Muscle of arm (tissue), 14 donors: ENCODE measurements at places on chromosomes 2 and 18. TPM values are rescaled to one million over a fixed set of nuclear protein-coding genes. Genes with fewer than 3 reads are reported as not detected.
A peak's percentile ranks its signal among the peaks of the same experiment; 100 is the strongest.

- DNase-seq: no peak
Measured at GRCh38 chr2:227374158-227374557, 4.9 kb downstream of the TM4SF20 start.

GRCh38 chr18:8908792-8909510 lies 193.5 kb upstream of the NDUFV2 start:
- DNase-seq: no peak

GRCh38 chr2:45636008-45636407 lies 15.5 kb upstream of the PRKCE start:
- DNase-seq: no peak

DNA sequence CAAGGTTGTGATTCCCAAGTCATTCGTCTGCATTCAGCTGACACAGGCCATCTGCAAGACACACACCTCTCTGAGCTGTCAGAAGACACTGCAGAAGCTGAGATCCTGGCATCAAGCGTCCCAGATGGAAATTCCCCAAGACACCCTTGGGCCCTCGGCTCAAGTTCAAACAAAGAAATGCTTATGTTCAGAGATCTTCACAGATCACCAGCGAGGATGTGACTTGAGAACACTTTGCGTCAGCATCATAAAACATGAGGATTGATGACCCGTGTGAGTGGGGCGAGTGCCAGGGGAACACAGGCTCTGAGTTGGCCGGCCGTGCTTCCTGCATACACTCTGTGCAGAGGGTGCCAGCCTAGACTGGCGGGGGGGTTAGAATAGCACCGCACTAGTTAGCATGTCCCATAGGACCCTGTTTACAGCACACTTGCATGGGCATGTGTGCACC lies 36.8 kb downstream of the KCNIP3 start:
- DNase-seq: no peak

DNA sequence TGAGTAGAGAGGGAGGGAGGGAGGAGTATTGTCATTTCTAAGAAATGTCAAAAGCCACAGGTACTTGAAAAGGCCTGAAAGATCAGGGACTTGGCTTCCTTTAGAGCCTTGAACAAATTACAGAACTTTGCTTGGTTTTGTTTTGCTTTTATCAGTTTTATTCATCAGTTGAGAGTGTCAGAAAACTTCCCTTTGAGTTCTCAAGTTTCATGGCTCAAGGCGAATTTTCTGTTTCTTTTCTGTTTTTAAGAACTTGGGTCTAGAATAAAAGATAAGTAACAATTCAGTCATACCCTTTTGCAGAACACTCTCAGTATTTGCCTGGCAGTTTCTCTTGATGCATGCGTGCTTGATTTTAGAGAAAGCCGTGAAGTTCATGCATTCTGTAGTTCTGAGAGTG lies 531.9 kb downstream of the PARD3B start:
- no peak for DNase-seq

- peak; percentile 92 for DNase-seq
Measured at GRCh38 chr2:144519934-144520731, at the start of gene ZEB2. ZEB2 (minus strand) TSS chr2:144520119; CDS start chr2:144517350, 2,769 bp downstream.

DNA sequence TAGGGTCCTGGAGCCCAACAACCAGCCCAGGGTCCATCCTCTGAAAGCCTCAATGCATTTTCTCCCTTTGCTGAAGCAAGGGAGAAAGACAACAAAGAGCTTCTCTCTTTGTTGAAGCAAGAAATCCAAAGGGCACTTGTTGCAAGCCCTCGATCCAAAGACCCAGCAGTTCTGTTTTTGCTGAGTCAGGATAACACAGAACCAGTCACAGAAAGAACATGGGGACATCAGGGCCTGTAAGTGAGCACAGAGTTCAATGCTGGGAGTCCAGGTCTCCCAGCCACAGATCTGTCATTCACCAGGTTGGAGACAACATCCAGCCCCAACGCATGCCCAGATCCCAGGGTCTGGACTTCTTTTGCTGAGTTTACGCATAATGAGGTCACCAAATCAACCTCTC lies 315.8 kb upstream of the KLHL29 start:
- DNase-seq: no peak

GRCh38 chr2:161488879-161489278 lies 72.8 kb downstream of the TBR1 start:
- DNase-seq: no peak

- DNase-seq: peak; percentile 25
Measured at GRCh38 chr2:124524155-124524915, 499.2 kb downstream of the CNTNAP5 start.

GRCh38 chr2:147355706-147356105 lies 489.1 kb upstream of the ACVR2A start:
- DNase-seq: no peak

GRCh38 chr2:13103778-13104493 lies 387.2 kb downstream of the TRIB2 start:
- DNase-seq: no peak

DNA sequence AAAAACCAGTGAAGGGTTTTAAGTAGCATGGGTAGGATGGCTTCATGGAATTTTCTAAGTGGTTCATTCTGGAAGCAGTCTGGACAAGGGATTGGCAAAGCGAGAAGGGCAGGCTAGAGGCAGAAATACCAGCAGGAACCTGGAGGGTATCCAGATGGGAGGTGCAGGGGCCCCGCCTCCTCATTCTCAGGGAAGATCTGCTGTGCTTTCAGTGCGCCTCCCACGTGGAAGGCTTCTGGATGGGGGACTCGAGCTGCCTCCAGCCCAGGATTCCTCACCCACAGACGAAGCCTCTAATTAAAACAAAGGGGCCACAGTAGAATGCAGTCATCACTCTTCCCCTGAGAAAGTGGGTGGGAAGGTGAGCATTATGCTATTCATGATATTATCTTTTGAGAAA lies 79.8 kb downstream of the VSNL1 start:
- no peak for DNase-seq

GRCh38 chr2:10109311-10109710 lies 13.2 kb upstream of the RRM2 start:
- no peak for DNase-seq

DNA sequence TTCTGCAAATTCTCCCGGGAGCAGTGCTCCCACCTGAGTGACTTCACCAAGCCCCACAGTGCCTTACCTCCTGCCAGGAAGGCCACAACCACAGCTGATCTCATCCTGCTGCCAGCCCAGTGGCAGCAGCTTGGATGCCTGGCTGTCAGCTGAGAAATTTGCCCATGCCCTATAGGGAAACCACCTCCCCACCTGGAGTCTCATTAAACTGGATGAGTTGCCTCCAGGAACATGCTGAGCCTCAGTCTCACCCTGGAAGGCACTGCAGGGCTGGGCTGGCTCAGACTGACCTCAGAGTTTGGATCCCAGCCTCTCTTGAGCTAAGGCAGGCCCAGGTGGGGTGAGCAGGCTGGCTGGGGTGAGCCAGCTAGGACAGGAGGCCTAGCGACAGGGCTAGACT lies 23.3 kb downstream of the REEP1 start:
- DNase-seq: no peak

GRCh38 chr18:44895176-44895798 lies 214.6 kb downstream of the SETBP1 start:
- no peak for DNase-seq

- DNase-seq: peak; percentile 48
Measured at GRCh38 chr2:196453613-196454047, 185.9 kb upstream of the CCDC150 start.

DNA sequence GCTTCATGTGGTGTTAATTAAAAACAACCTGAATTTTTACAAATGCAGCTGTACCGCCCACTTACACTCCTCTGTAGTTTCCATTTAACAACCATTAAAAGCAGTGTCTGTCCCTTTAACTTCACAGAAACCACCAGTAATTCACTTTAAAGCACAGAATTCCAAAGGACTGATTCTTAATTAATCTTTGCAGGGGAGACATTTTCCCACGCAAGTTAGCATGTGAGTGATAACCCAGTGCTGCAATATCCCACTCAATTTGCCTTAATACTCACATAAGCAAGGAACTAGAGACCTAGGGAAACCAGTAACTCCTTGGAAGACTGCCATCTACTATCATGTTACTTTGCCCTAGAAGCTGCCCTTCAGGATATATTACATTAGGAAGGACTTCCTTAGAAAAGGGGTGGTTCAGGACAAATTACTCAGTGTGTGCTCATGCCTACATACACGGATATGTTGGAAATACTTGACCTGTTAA lies 102.3 kb downstream of the OSR1 start:
- no peak for DNase-seq

DNA sequence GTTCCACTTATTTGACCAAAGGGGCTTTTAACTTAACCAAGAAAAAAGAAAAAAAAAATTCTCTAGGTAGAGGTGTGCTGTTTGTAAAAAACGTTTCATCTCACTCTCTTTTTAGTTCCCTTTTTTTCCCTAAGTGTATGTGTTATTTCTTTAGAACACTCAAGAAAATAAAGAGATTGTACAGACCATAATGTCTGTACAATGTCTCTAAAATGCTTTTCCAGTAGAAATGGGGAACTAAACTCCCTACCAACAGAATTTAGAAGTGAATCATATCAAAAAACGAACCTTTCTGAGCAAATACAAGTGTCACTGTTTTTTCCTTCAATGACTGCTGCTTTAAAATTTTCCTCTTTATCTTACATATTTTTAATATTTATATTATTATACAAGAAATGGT lies 72.0 kb downstream of the CDH7 start:
- DNase-seq: no peak

DNA sequence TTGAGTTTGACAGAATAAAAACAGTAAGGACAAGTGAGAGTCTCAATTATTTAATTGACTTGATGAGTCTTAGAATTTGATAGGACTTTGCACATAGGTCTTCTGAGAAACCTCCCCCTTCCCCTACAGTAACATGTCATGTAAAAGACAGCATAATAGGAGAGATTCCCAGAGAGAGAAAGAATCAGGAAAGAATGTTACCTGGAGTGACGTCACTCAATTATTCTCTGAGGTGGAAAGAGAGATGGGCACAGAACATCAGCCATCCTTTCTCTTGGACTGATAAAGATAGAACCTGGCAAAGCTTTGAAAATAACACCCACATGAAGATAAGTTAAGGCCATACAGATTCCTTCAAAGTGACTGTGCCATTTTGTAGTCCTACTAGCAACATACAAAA lies 19.3 kb upstream of the FRZB start:
- DNase-seq: no peak

- peak; percentile 30 for DNase-seq
Measured at GRCh38 chr2:29115797-29116781, 874 bp downstream of the CLIP4 start.

GRCh38 chr2:46643493-46643892 lies 164.1 kb downstream of the TMEM247 start:
- DNase-seq: no peak

DNA sequence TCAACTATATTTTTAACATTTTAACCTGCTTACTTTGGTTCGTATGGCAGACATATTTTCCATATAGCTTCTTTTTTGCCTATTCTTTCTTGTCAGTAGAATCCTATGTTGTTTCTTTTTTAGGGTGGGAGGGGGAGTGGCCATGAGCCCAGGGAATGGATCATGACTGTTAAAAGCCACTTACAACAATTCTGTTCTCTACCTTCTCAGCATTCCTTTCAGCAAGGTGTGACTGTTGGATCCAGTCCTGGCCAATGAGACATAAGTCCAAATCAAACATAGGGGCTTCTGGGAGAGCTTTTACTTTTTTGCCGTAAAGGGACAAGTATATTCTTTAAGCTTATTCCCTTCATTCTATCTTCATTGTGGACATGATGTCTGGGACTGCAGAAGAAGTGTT lies 25.0 kb upstream of the DNAH6 start:
- no peak for DNase-seq

DNA sequence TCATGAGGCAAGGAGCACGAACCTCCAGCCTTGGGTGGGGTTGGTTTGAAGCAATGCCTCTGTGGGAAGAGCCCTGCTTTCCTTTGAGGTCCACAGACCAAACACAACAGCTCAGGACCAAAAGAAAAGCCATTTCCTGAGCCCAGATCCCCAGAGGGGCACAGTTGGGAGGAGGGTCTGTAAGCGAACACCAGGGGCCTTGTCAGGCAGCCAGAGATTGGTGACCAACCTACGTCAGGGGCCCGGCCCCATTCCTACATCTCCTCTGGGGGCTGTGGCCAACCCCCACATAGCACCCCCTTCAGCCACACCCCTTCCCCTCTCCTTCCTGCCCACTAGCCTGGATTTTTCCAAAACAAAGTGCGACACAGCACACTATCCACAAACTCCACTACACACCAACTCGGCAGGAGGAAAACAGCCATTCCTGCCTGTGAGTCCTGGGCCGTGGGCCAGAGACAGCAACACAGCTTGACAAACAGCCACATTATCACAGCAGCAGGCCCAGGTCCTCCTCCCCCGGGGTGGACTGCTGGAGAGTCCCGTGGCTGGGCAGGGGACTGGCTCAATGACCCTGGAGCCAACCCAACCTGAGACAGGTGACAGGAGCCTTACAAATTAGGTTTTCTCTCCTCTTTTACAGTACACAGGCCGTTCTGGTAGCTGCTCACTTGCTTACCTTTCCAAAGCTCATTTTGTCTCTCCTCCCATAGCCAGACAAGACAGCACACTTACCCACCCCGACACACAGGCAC lies 98.8 kb downstream of the TNS1 start:
- peak; percentile 67 for DNase-seq

DNA sequence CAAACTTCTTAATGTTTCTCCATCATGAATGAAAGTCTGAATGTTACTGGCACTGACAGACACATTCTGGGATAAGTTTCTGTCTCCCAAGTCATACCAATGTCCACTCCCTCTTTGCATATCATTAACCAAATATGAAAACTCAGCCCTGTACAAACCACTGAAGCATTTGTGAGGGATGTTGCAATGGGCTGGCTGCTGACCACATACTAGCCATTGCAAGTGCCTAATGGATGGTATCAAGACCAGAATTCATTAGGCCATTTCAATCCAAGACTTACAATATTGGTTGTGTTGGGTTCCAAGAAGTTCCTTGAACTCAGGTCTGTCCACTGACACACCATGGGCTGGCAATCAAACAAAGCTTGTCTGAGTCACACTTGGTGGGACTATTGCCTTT lies 73.8 kb downstream of the CBLN2 start:
- no peak for DNase-seq

DNA sequence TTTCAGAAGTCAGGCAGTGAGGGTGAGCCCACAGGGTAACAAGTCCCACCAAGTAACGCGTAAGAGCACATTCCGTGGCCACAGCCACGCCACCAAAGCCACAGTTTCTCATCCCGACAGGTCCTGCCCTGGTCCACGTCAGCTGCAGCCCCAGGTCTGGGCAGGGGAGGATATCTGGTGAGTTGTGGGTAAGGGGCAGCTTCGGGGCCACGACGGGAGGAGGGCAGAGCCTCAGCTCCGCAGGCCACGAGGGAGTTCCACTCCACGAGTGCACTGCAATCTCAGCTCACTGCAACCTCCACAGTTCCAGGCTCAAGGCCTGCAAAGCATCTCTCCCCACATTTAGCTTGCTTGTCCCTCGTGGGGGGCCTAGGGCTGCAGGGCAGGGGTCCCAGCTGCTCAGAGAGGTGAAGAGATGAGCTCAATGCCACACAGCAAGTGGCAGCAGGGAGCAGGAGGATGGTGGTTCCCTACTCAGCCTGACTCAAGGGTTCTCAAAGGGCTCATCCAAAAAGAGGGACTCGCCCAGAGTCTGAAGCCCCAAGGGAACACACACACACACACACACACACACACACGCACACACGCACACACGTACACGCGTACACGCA lies 12.5 kb downstream of the SNORC start:
- no peak for DNase-seq

- no peak for DNase-seq
Measured at GRCh38 chr2:71129902-71130151, 202 bp downstream of the MCEE start.

Gene GAD1
- 1.3 TPM for polyA plus RNA-seq

Gene DYNAP
- polyA plus RNA-seq: not detected

Gene ACTG2
- polyA plus RNA-seq: 4.6 TPM

Gene ZNF407
- polyA plus RNA-seq: not detected

Gene CDK15
- polyA plus RNA-seq: 1.1 TPM

Gene ARHGAP28
- 48.5 TPM for polyA plus RNA-seq

Gene HOXD1
- not detected for polyA plus RNA-seq

Gene TMEM163
- 2.1 TPM for polyA plus RNA-seq

Gene NCKAP1
- 103 TPM for polyA plus RNA-seq

Gene ASTL
- 0.20 TPM for polyA plus RNA-seq
